ENCODE measurements at places on chromosomes 16 and 17. TPM values are rescaled to one million over a fixed set of nuclear protein-coding genes. Genes with fewer than 3 reads are reported as not detected.

HES7 gene
- total RNA-seq, result not detected

CNTROB gene
- total RNA-seq, result 50.1 TPM

SPN gene
- total RNA-seq, result 29.1 TPM

SPECC1 gene
- total RNA-seq, result 38.3 TPM

MRPL10 gene
- 27.3 TPM for total RNA-seq

TCAP gene
- 2.6 TPM for total RNA-seq

TP53TG3C gene
- not detected for total RNA-seq

ACE gene
- total RNA-seq, result 68.9 TPM

LLGL2 gene
- total RNA-seq, result 161 TPM

MT1E gene
- 262 TPM for total RNA-seq

AOC3 gene
- total RNA-seq, result 56.6 TPM

RHBDL1 gene
- 4.3 TPM for total RNA-seq

DNAI2 gene
- not detected for total RNA-seq

TMC6 gene
- total RNA-seq, result 152 TPM

PPP1R27 gene
- not detected for total RNA-seq

MT1G gene
- total RNA-seq, result 2.7 TPM

ARHGAP44 gene
- 43.6 TPM for total RNA-seq

TRAPPC2L gene
- 47.3 TPM for total RNA-seq

TM4SF5 gene
- total RNA-seq, result not detected

P3H4 gene
- 27.8 TPM for total RNA-seq

CCDC144A gene
- total RNA-seq, result 6.6 TPM

TMEM238L gene
- not detected for total RNA-seq

TMEM256 gene
- total RNA-seq, result 56.0 TPM

TSPOAP1 gene
- total RNA-seq, result 10.2 TPM

CACNG1 gene
- not detected for total RNA-seq

WRAP53 gene
- 10.6 TPM for total RNA-seq

ICAM2 gene
- total RNA-seq, result 46.9 TPM

PSMD11 gene
- total RNA-seq, result 67.4 TPM

TOM1L1 gene
- total RNA-seq, result 33.8 TPM
